ENCODE measurements at places on chromosomes 2 and 18. TPM values are rescaled to one million over a fixed set of nuclear protein-coding genes. Genes with fewer than 3 reads are reported as not detected.

- no peak for DNase-seq
Measured at GRCh38 chr2:201621293-201621999, 21.9 kb downstream of the TMEM237 start.

GRCh38 chr2:157831573-157832315 lies 44.4 kb downstream of the ACVR1 start:
- DNase-seq, result no peak

DNA sequence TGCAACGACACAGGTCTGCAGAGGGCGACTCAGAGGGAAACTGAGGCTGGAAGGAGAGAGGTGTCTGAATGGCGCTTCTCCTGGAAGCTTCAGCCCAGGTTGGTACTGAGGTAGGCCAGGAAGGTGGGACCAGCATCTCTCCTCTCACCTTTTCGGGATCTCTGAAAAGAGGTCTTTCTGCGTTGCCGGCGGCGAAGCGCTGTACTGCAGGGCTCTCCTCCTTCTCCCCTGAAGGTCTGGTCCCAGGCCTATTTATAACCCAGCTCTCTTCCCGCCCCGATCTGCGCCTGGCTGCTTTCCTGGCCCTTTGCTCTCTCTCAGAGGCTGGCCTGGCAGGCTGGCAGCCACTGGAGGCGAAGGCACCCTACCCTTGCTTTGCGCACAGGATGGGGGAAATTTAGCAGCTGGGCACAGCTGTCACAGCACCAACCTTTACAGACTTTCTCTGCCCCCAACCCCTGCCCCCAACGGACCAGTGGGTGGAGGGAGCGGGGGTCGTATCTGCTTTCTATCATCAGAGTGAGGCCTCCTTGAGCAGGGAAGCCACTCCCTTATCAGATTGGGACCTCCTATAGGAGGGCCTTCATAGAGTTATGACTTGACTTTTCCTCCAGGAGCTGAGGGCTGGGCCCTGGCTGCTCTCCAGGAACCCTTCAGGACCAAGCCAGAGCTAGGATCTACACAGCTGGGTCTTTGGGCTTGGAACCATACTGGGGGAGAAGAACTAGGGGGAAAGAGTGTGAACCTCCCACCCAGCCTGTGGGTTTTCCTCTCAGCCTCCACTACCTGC lies 1.1 kb downstream of the DYSF start:
- peak; percentile 78 for DNase-seq

DNA sequence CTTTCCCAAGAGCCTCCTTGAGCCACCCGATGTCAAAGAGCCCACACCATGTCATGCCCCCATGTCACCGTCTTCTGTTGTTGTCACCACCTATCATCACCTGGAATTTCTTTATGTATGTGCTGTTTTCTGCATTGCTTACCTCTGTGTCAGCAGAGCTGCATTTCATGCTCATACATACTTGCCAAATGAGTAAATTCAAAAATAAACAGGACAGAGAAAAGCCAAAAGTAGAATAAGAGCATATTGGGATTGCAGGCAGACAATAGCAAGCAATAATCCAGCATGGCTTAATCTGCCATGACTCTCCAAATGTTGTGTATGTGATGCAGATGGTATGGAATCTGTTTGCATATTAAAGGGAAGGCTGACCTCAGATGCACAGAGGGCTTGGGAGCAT lies 15.3 kb upstream of the RGPD4 start:
- no peak for DNase-seq

- no peak for DNase-seq
Measured at GRCh38 chr18:43869451-43870008, 592.2 kb upstream of the SYT4 start.

DNA sequence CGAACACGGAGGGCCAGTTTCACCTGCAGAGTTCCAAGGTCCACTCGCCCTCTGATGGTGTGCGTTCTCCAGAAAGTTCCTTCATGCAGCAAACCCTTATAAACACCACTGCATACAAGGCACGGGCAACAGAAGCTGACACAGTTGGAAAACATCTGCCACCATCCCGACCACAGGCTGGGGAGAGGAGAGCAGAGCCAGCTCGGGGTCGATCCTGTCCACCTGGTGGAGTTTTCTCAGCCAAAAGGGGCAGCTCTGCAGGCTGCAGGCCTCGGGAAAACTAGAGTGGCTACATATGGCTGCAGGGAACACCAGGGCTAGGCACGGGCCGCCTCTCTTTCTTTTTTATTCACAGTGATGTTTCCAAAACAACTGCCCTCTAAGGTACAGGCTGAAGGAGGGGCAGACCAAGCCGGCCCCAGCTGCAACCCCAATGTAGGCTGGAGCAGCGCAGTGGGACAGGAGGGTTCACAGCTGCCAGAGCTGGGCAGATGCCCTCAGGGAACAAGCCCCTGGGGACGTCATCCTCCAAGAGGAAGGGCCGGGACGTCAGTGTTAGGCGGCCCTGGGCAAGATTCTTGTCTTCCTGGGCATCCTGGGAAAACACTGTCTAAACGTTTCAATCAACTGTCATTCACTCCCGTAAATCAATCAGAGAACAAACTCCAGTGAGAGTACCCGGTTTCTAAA lies 274.7 kb downstream of the TWIST2 start:
- no peak for DNase-seq

Gene MTX2
- total RNA-seq, result 43.2 TPM

Gene TFCP2L1
- 0.16 TPM for total RNA-seq

Gene LYPD1
- not detected for total RNA-seq

Data from heart left ventricle (tissue), 16 donors.